ENCODE measurements at places on chromosomes 1 and 21.

- DNase-seq, result no peak
These were observed 13.0 kb upstream of the PAQR6 start for GRCh38 chr1:156260896-156261295.

DNA sequence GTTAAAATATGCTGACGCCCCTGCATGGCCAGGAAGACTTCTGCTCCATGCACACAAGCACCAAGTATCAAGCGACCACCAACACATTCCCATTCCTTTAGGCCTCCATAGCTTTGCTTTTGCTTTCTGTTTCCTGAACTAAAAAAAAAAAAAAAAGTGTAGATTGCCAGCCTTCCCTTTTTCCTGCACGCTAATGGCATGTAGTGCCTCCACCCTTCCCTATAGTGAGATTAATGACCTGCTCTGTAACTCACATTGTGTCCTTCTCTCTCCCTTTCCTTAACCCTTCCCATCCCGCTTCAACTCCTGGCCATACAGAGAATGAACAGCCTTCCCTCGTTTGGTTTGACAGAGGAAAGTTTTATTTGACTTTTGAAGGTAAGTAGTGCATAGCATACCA is 57.1 kb upstream of the DYNLT5 start:
- no peak for DNase-seq

- no peak for DNase-seq
These were observed 5.2 kb downstream of the ZNF678 start for GRCh38 chr1:227568593-227568992.

GRCh38 chr1:217482356-217483102 is 148.4 kb downstream of the GPATCH2 start:
- no peak for DNase-seq

GRCh38 chr1:247482747-247483146 is 24.8 kb upstream of the OR2B11 start:
- DNase-seq, result no peak

GRCh38 chr1:32204943-32205361 is 519 bp upstream of the IQCC start:
- DNase-seq, result no peak

GRCh38 chr1:152029929-152030211 is 6.9 kb downstream of the S100A11 start:
- DNase-seq, result no peak

DNA sequence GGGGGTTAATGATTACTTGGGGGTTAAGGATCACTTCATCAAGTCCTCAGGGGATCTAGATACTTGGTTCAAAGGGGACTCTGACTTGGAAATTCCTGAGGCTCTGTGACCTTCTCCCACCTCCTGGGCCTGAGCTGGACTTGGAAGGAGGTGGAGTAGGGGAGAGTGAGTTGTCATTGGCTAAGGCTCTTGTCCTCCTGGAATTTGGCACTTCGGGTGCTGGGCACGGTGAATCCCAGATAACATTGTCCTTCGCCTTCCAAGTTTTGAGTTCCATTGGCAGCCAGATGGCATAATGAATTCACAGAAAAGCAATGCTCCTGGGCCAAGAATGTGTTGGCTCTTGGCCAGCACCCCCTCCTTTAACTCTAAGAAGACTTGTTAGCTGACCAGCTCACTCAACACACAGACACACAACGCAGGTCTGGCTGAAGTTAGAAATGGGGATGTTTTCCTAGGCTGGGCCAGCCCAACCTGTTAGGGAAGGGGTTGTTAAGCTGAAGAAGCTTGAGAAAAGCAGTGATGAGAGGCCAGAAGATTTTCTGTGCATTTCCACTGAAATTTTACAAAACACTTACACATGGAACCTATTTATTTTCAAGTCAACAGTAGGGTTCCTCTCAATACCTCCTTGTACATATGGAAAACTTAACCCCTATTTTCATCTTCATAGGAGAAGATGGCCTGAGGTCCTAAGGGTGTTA is 29.7 kb downstream of the SLC26A9 start:
- DNase-seq, result peak; percentile 82

DNA sequence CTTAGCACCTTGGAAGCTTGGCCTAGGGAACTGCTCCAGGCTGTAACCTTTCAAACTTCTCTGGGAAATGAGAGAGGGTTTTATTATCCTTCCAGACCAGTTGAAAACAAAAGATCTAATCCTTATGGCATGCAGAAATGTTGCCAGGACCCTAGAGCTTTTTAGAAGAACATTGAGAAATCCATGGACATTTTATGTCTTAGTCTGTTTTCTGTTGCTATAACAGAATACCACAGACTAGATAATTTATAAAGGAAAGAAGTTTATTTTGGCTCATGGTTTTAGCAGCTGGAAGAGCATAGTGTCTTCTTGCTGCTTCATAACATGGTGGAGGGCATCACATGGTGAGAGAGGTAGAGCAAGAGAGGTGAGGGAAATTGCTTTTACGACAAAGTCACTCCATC is 25.8 kb downstream of the OSBPL9 start:
- DNase-seq, result no peak

DNA sequence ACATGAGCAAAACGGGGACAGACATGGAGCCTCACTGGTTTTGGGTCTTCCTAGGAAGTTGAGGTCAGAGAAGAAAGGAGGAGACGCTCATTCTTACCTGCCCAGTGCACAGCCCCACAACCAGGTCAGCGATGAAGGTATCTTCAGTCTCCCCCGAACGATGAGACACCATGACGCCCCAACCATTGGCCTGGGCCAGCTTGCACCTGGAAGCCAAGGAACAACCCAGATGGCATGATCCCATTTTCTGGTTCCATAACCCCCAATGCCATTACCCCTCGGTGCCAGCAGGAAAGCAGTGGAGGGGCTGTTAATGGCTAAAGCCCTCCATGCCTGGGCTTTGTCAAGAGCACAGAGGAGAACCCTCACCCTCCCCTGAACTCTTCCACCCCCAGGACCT is 15.3 kb downstream of the ENO1 start:
- DNase-seq, result no peak

DNA sequence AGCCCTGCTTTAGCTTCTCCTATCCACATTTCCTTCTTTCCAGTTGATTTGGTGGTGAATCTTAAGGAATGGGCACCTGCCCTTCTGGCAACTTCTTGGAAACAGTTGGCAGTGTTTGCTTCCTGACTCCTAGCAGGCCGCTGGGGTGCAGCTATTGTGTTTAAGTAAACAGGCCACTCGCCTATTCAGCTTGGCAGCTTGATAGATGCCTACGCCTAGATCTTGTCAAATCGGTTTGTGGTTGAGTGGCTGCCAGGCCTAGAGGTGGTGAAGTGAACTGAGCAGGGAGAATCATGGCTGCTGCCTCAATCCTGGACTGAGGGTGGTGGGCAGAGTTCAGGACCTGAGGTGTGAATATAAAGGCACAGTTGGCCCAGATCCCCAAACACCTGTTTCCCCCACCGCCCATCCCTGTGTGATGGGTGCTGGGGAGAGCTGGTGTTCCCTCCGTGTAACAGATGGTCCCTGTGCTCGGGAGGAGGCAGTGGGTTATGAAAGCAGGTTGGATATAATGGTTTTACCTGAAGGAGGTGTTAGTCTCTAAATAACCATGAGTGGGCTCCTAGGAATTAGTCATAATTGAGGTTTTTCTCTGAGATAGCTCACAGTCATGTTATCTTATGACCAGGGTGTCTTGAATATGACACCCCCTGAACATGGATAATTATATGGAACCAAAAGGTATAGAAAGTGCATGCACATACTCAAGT is 940 bp upstream of the PLA2G2C start:
- no peak for DNase-seq

- DNase-seq, result no peak
These were observed 101.5 kb upstream of the CSF3R start for GRCh38 chr1:36583980-36584782.

DNA sequence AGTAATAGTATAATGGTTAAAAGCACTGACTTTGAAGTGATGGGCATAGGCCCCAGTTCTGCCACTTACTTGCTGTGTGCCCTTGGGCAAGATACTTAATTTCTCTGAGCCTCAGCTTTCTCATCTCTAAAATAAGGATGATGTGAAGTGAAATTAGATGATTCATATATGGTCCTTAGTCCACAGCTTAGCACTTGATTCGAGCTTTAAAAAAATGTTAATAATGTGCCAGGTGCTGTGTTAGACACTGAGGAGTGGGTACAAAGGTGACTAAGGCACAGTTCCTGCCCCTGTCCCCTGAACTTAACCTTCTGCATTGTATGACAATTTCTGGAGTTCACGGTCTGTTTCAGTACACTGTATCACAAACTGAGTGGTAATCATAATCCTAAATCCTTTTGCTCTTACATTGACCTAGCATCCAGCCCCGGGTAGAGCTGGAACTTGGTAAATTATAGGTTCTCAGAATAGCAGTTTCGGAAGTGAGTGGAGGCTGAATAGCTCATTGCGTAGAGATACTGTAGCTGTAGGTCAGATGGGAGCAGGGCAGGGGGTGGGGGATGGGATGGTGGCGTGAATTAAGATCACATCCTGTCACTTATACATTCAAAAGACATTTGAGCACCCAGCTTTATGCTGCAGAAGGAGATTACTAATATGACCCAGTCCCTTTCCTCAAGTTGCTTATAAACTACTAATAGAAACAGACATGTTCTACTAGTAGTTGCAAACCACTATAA is 1.5 kb downstream of the ZNF691 start:
- DNase-seq, result no peak

- DNase-seq, result no peak
These were observed at the start of gene ETV3L for GRCh38 chr1:157099633-157100009. TSS of gene ETV3L (minus strand) at chr1:157099808. CDS start at chr1:157099523, 285 bp downstream.

GRCh38 chr1:156433602-156434001 is 64.6 kb downstream of the RHBG start:
- DNase-seq, result no peak

DNA sequence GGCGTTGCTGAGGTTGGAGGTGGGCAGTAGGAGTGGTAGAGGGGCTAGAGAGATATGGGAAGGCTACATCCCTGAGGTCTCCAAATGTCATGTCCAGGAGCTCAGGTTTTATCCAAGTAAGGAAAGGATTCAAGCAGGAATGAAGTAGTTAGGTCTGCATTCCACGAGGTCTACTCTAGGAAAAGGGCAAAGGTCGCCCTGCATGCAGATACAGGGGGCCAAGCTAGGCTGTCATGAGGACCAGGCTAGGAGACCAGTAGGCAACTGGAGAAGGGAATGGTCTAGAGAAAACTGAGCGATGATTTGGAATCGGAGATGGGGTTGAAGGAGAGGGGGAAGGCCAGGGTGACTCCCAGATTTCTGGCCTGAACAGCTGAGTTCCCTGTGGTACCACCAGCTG is 48.7 kb downstream of the IRF2BP2 start:
- peak; percentile 46 for DNase-seq

GRCh38 chr1:154316704-154317103 is 4.2 kb upstream of the AQP10 start:
- no peak for DNase-seq

- DNase-seq, result no peak
These were observed 208.3 kb downstream of the TOMM20 start for GRCh38 chr1:234920136-234920842.

DNA sequence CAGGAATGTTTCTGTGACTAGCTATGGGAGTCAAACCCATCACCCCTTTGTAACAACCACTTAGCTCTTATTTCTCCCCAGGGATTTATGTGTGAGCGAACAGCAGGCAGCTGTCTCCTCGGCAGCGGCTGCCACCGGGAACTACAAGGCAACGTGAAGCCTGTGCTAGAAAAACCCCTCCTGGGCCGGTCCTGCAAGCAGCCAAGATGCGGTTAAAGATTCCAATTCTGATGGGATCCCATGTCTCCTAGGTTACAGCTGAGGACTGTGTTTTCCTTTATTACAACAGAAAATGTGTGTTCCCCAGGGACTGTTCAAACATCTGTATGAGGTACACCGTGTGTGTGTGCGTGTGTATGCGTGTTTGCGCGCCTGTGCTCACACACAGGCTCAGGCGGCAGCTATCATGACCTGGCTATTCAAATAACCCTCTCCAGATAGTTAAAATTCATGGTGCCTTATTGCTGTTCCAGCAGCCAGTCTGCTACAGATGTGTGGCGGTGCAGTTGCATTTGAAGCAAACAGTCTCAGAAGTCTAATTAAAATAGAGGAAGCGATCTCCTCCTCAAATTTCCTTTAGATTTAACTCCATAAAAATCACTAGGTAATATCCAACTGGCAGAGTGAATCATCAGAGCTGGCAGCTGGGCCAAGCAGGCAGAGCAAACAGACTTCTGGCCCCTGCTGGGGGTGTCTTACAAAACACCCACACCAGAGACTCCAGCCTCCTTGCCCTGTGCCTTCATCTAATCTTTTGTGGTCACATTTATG is 68.0 kb downstream of the LMX1A start:
- no peak for DNase-seq

GRCh38 chr21:42733037-42733627 is 79.7 kb downstream of the PDE9A start:
- no peak for DNase-seq

- peak; percentile 77 for DNase-seq
These were observed 791 bp downstream of the USP24 start for GRCh38 chr1:55214212-55214933.

GRCh38 chr1:232282498-232282897 is 347.4 kb downstream of the SIPA1L2 start:
- no peak for DNase-seq

- no peak for DNase-seq
These were observed 59.6 kb downstream of the RGS21 start for GRCh38 chr1:192376374-192376773.

GRCh38 chr1:230291731-230292620 is 134.2 kb downstream of the PGBD5 start:
- no peak for DNase-seq

DNA sequence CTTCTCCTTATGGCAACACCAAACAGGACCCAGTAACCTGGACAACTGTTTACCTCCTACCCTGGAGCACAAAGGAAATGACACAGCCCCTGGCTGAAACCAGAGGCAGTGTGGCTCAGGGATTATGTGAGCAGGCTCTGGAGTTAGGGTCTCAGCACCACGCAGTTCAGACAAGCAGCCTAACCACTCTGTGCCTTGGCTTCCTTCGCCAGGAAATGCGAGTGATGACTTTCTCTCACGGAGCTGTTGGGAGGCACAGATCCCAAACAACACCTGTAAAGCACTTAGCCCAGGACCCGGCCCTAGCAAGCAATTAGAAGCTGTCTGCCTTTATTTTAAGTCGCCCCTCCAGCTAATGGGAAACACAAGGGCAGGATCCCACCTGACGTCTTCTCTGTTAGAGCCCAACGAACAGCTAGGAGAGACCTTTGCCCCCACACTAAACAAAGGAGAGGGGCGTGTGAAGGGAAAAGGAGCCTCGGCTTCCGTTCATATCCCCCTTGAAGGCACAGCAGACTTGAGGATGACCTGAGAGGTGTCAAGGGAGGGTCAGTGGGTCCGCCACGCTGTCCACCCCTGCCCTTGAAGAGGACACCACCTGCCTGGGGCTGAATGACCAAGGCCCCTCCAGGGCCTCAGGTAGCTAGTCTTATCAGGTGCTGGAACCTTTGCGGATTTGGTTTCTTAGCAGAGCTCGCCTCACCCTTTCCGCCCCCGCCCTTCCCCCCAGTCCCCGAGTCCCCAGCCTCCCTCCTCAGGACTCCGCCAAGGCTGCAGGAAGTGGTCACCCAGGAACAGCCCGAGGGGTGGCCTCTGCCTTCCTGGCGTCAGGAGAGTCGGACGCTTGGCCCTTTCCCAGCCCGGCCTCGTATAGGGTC is 860 bp downstream of the TMEM63A start:
- DNase-seq, result peak; percentile 80

GRCh38 chr1:221837896-221838295 is 96.0 kb upstream of the DUSP10 start:
- DNase-seq, result no peak

- no peak for DNase-seq
These were observed 20.7 kb upstream of the ABCB10 start for GRCh38 chr1:229579059-229579673.

GRCh38 chr1:183096351-183096750 is 73.1 kb downstream of the LAMC1 start:
- no peak for DNase-seq
